Activated CD4-positive, CD25-positive, alpha-beta regulatory T cell (primary cell): ENCODE measurements at places on chromosomes 16 and 17.

DNA sequence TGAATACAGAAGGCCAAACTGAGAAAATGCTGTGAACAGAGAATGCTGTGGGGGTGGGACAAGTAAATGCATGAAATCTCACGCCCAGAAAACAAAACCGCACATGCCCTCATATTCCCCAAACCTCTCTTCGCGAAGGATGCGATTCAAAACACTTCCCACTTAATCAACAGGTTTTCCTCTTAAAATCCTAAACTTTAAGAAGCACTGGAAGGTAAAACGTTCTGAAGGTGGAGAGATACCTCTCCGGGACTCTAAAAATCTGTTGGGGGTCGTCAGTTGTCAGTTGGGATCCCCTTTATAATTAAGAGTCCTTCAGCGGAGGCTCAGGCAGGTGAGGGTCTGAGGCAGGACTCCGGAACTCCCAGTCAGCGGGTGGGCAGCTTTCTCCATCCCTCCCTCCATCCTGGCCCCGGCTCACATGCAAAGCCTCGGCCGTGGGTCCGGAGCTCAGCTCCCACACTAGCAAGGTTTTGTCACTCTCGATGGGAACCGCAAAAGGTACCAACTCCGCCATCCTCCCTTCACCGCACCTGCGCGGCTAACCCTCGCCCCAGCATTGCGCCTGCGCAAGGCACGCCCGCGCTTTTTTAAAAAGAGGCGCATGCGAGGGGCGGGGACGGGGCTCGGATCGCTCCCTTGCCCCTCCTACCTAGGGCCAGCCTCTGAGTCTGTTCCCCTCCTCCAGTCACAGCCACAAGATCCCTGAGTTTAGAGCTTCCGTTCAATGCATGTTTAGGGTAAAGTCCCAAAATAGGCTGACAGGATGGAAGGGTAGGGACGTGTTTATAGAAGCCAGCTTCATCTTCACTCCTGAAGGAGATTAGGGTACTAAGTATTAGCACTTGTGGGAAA is at the start of gene RDM1:
Gene RDM1, minus strand, starts transcription at position 563 of the 855 bp plus-strand sequence. Its CDS starts 46 bp downstream, at position 517.
- peak; percentile 13 for DNase-seq

DNA sequence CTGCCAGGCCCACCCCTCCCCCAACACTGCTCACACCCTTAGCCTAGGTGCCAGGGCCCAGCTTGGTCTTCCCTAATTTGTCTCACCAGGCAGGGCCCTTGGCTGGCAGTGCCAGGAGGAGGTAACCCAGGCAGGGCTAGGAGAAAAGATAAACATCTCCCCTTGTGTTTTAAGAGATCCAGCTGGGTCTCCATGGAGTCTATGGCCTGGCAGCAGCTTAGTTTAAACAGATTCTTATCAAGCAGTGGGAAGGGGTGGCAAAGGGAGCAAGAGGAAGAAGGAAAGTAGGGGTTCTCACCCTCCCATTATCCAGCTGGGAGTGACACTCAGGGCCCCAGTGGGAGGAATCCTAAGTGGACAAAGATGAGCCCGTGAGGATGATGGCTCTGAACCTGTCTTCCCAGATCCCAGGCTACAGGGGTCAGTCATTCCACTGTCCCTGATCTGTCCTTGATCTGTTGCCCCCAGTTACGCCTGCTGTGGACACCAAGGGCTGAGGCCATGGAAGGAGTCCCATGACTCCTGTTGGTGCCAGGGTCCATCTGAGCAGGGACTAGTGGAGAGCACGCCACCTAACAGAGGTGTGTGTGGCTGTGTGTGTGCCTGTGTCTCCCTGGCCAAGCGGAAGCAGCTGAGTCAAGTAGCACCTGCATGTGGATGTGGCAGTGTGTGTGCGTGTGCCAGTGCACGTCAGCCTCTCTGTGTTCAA is 47.4 kb upstream of the MEIOC start:
- DNase-seq: no peak

- no peak for DNase-seq
These were observed 70.3 kb downstream of the NETO2 start for GRCh38 chr16:47073223-47074155.

DNA sequence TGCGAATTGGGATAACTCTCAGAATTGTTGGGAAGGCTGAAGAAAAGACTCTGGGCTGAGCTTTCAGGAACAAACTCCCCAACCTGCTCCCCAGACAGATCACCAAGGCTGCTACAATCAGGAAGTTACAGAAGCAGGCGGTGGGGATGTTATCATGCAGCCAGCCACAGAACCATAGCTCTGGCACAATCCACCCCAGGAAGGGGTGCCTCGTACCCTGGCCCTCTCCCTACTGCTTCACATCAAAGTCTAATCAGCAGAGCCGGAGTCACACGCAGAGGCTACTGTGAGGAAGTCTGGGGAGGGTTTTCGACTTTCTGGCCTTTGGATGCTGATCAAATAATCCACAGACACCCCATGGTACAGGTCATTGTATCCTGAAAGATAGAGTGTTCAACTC is 86.8 kb downstream of the NTN1 start:
- DNase-seq: no peak

DNA sequence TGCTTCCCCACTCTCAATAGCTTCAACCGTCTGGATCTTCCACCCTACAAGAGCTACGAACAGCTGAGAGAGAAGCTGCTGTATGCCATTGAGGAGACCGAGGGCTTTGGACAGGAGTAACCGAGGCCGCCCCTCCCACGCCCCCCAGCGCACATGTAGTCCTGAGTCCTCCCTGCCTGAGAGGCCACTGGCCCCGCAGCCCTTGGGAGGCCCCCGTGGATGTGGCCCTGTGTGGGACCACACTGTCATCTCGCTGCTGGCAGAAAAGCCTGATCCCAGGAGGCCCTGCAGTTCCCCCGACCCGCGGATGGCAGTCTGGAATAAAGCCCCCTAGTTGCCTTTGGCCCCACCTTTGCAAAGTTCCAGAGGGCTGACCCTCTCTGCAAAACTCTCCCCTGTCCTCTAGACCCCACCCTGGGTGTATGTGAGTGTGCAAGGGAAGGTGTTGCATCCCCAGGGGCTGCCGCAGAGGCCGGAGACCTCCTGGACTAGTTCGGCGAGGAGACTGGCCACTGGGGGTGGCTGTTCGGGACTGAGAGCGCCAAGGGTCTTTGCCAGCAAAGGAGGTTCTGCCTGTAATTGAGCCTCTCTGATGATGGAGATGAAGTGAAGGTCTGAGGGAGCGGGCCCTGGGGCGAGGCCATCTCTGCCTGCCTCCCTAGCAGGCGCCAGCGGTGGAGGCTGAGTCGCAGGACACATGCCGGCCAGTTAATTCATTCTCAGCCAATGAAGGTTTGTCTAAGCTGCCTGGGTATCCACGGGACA is 11.1 kb upstream of the CLEC18A start:
- no peak for DNase-seq

DNA sequence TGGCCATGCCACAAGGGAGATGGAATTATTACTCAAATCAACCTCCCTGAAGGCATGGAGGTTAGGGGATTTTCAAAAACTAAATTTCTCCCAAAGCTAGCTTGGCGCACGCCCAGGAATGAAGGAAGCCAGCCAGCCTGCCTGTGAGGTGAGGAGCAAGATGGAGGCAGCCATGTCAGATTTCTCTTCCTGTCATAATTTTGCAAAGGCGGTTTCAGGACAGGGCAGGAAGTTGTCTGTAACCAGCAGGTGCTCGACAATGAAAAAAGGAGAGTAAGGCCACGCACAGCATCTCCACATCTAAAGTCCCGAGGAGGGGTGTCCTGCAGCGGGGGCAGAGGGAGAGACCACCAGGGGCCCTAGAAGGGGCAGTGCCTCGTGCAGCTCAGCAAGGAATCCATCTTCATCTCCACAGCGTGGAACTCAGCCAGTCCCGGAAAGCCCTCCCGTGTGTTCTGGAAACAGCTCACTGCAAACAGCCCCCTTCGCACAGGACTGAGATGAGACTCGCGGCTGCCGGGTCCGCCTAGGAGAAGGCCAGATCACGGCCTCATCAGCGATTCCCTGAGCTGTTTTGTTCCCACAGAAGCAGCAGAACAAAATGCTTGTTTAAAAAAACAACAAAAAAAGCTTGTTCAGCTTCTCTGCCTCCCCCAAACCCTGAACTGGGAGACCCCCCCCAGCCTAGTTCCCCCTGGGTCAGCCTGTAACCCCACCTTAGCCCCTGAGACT is 47.8 kb downstream of the SLC7A5 start:
- no peak for DNase-seq

DNA sequence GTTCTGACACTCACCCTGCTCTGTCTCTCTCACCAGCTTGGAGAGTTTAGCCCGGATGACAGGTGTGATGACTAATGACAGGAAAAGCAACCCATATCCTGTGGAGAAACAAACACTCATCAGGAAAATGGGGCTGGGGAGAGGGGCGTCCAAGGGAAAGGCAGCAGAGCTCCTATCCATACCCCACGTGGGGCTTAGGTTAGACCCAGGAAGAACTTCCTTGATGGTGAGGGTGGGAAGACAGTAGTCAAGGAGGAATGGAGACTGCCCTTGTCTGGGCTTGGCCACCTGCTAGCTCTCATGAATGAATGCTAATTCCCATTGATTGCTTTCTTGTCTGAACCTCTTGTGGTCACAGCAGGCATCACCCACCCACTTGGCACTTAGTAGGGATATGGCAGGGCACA is 3.8 kb downstream of the SLC46A1 start:
- no peak for DNase-seq

- no peak for DNase-seq
These were observed 10.2 kb downstream of the LASP1 start for GRCh38 chr17:38879878-38880665.

GRCh38 chr16:85519540-85520231 is 93.4 kb upstream of the GSE1 start:
- DNase-seq: no peak

GRCh38 chr17:48725288-48726064 is 2.5 kb downstream of the PRAC2 start:
- no peak for DNase-seq

DNA sequence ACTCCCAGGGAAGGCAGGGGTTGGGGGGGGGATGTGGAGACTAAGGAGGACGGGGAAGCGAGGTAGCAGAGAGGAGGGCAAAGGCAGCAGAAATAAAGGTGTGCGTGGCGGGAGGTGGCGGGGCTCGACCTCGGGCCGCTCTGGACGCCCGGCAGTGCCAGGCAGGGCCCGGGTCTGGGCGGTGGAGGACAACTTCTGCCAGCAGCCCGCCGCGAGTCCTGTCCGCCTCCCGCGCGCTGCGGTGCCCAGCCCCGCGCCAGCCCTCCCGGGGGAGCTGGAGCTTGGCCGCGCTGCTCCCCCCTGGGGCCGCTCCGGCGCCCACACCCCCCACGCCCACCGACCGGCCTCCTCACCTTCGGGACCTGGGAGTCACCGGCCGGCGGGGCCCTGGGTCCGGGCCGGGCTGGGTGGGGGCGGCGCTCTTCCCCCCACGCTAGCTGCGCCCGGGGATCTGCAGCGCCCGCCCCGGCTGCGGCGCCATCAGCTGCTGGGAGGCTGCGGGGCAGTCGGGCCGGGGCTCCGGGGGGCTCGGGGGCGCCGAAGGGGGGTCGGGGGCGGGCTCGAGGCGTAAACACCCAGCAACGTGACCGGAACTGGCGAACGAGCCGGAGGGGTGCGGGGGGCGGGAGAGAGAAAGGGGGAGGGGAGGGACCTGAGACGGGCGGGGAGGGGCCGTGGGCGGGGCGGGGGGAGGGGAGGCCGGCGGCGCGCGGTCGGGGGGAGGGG is at the start of gene CCDC92B:
Gene CCDC92B, minus strand, starts transcription at position 595 of the 726 bp plus-strand sequence. CDS start 14,507 bp downstream, outside the sequence.
- no peak for DNase-seq

DNA sequence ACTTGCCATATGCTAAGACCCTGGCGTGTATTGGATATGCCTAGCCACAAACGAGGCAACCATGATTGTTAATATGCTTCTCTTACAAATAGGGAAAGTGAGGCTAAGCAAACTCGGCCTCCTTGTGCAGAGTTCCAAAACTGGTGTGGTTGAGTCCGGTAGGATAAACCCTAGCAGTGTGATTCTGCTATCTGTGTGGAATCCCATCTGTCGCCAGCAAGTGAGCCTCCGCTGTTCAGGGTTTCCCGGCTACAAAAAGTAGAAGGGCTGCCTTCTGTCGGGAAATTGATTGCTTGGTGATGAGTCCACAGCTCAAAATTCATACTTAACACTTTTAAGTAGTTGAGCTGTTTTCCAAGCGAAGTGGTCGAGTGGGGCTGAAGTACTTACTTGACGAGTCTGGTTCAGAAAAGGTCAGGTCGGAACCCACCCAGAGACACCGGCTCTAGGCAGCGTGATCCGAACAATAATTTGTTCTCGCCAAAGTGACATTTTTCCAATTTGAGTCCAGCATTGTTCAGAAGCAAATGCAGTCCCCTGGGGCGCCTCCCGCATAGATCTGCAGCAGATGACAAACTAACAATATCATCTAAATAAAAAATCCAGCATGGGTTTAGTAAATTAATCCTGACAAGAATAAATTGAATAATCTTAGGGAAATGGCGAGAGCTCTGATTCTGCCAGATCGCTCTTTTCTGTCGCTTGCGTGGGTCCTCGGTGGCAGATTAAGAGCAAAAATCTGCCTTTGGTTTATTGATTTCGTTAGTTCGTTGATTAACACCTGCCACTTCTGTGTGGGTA is 686.7 kb upstream of the RBFOX1 start:
- DNase-seq: no peak

DNA sequence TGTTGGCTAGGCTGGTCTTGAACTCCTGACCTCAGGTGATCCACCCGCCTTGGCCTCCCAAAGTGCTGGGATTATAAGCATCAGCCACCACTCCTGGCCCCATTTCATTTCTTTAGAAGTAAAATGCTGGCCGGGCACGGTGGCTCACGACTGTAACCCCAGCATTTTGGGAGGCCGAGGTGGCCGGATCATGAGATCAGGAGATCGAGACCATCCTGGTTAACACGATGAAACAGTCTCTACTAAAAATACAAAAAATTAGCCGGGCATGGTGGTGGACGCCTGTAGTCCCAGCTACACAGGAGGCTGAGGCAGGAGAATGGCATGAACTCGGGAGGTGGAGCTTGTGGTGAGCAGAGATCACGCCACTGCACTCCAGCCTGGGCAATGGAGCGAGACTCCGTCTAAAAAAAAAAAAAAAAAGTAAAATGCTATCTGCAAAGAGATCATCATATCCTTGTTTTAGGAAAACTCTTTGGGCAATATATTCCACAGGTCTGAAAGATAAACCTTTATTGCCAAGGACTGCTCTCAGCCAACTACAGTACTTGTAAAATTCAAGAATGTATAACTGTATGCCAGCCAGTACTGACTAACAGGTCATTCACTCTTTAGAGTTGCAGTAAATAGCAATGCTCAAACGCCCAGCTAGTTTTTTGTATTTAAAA is 3.8 kb downstream of the GJC1 start:
- no peak for DNase-seq
